ENCODE measurements at places on chromosomes 12 and 14.

DNA sequence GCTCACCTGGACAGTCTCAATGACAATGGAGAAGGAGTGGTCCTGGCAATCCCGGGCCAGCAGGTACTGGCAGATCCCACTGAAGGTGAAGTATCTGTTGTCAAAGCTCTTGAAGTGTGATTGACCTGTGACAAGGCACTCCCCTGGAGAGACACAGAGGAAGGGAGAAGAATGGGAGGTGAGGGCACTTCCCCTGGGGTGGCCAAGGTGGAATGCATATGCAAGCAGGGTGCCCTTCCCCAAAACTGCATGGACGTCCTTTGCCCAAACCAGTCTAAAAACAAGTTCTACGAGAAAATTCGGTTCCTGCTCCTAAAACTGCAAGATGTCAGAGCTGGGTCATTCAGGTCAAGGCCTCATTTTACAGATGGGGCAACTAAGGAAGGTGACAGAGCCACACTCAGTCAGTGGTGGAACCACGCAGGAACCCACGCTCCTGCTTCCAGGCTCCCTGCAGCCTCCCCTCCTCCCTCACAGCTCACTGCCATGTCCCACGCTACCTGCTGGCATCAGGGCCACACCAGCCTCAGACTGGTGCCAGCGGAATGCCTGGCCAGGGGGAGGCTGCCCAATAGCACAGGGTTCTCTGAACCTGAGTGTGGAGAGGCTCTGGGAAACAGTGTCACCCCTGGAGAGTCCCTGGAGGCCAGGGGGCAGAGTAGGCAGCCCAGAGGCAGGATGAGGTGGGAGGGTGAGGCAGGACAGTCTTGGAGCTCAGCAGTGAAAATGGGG, 59.2 kb downstream of the VWF start:
- no peak for DNase-seq

DNA sequence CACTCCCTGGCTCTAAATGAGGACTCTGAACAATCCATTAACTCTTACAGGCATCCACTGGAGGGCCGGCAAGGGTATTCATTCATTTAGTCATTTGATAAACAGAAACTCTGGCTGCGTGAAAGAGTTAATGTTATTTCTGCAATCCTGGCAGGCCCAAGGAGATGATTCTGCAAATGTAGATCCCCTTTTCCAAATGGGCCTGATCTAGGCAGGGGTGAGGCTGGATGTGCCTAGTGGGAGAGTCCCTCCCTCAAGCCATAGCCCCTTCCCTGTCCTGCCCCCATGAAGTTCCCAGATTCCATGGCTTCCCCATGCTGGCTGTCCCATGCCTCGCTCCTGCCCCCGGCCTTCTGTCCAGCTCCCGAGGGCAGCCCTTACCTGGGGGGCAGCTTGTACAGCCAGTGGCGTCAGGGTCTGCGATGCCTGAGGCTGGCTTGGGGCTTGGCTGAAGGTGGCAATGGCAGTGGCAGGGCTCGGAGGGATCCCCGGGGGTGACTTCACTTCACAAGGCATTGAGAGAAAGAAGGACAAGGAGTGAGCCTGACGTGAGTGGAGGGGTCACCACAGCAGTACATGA, 18.4 kb downstream of the POU6F1 start:
- no peak for DNase-seq

DNA sequence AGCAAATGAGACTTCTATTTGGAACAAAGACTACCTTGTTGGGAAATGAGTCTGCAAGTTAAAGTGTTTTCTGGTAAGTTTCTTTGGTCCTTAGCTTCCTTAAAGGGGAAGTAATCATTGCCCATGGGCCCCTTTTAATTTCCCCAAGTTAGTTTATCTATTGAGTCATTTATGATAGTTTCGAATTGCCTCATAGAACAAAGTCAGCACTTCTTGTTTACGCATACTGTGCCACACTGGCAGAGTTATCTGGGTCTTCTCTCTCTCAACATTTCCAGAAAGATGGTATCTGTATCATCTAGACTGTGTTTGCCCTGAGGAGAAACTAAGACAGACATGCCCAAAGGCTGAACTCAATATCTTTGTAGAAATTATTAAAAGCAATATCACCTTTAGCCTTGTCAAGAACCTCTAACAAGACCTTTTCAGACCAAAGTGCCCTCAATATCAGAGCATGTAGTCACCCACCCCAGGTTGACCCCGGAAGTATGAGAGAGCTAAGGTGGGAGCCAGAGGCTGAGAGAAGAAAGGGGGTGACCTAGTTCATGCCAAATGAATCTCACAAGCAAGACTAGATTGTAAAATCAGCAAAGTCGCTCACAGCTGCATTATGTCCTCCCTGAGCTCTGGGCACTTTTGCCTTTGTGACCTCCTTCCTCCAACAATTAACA, 40.0 kb downstream of the GPR65 start:
- no peak for DNase-seq

DNA sequence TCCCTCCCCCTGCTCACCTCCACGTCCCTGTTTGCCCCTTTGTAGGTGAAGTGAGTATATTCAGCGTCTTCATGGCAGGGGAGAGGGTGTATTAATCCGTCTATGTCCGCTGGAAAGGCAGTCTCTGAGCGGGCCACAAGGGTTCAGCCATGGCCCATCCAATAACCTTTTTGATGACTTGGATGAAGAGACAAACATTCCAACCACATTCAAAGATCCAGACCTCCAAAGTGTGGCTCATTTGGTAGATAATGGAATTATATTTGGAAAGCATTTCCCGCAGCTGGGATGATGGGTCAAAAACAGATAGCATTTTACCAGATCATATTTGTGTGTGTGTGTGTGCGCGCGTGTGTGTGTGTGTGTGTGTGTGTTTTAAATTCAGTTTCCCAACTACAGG, 345.9 kb downstream of the DPF3 start:
- no peak for DNase-seq

DNA sequence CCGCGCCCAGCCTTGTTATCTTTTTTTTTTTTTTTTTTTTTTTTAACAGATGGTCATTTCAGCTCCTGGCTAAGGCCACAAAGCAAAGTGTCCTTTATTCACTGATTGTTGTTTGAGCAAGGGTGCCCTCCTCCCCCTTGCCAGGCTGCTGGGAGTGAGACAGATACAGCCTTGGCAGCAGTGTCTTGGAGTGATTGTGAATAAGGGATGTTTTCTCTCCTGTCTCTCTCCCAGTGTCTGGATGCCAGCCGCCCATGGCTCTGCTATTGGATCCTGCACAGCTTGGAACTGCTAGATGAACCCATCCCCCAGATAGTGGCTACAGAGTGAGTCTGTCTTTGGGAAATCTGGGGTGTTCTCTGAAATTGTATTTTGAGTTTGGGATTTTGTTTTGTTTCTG, 28.7 kb downstream of the FNTB start:
- no peak for DNase-seq

GRCh38 chr14:70718383-70719118, 76.8 kb downstream of the TTC9 start:
- DNase-seq = no peak

DNA sequence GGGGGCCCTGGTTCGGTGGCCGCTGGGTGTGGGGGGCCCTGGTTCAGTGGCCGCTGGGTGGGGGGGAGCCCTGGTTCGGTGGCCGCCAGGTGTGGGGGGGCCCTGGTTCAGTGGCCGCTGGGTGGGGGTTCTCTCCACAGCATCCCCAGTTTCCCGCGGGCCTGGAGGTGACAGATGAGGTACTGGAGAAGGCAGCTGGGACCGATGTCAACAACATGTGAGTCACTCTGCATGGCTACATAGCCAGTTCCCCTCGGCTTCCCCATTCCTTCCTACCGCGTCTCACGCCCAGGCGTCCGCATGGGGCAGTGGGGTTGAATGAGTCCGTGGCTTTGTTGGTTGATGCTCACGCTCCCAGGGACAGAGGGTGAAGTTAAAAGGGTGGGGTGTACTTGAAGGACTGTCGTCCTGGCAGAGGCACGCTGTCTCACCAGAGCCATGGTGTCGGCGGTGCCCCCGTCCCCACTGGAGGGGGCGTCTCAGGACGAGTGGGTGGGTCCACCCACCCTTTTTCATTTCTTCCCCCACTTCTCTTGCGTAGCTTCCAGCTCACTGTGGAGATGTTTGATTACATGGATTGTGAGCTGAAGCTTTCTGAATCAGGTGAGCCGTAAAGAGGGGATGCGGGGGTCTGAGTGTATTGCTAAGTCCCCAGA, 15.6 kb downstream of the HIP1R start:
- no peak for DNase-seq

GRCh38 chr12:132619386-132620112, 973 bp downstream of the P2RX2 start:
- no peak for DNase-seq

GRCh38 chr12:122021193-122021821, 377 bp upstream of the BCL7A start:
- DNase-seq = peak; percentile 31

GRCh38 chr12:105775343-105775742, 363.4 kb downstream of the NUAK1 start:
- no peak for DNase-seq

DNA sequence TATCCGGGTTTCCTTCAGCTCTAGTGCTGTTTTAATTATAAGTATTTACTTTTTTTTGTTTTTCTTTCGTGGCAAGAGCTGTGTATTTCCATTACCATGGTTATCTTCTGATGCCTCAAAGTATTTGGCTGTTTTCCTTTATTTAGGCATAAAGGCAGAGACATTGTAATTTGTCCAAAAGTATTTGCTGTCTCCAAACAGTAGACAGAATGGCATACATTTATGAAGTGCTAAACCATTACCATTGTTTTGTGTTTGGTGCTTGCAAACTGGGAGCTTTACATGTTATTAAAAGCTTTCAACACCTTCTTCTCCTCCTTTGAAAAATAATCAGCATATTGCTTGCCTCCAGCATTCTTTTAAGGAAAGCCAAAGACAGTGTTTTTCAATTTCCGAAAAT, 46.3 kb downstream of the FLRT2 start:
- no peak for DNase-seq

DNA sequence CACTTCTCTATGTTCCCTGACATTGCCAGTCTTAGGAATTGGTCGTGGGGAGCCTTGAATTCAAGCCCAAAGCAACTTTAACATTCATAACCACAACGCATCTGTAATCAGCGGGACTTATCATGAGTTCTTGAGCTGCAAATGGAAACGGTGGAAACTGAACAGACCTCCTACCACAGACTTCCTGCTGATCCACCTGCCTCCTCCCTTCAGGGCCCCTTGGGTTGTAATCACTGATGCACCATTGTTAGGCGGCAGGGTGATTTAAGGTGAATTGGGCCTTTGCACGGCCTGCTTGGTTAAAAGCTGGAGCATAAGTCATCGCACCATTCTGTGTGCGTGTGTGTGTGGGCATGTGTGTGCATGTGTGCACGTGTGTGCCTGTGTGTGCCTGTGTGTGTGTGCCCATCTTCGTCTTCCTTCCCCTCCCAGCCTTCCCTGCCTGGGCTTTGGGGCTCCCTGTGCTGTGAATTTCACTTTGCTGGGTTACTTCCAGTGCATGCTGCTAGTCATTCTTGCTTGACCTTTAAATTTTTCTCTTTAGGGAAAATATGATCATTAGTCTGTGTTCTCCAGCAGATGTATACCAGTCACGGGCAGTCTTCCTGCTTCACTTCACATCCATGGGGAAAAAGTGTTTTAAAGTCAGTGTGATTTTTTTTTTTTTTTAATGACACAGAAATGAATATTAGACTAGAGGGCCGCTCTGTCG, 29.1 kb downstream of the CHST11 start:
- no peak for DNase-seq

DNA sequence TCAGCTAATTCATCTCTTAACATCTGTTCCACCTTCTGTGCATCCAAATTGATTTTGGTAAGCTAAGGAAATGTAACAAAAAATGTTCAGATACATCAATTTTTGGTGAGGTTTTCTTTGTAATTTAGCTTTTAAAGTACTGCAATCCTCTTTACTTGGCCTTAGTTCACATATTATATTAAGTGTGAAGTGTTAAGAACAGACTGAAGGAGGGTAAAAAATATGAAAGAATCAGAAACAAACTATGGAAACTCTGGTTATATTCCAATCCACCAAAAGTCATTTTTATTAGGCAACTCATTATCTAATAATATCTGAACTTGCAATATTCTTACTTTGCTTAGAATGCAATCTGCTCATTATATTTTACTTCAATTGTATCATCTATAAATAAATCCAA, 49.1 kb downstream of the CEP290 start:
- DNase-seq = no peak

DNA sequence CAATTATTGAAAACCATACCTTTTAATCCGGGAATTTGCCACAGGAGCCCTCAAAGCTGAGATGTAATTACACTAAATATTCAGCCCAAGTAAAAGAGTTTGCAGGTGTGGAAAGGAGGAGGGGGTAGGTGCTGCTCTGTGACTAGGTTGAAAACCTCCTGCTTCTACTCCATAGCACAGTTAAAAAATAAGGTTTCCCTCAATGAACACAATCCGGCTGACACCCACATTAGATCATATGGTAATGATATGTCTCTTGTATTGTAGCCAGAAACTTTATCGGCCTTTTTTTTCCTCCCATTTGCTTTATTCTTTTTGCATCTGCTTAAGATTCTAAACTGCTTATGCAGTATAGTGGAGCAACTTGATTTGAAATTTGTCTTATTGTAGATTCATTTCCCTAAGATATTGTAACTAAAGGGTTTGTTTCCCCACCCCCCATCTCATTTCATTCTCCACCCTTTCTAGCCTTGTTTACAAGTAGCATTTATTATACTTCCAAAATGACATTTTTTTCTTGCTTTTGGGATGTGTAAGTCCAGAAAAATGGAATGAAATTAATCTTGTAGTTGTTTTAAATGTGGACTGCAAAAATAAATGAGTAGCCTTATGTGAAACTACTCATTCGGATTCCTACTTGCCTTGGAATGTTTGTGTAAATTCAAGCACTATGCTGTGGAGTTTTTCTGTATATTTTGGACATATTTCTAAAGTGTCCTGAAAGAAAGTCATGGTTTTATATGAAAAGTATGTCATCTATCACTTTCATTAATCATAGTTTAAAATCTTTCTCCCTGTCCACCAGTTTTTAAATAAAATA, at the start of gene DCN:
Gene DCN, minus strand, starts transcription at position 182 of the 820 bp plus-strand sequence. CDS start 4,265 bp downstream, outside the sequence.
- no peak for DNase-seq

- DNase-seq = no peak
These were observed 320 bp upstream of the PRPF39 start for GRCh38 chr14:45083617-45083975.

GRCh38 chr12:105418821-105419291, 88.4 kb downstream of the C12orf75 start:
- DNase-seq = peak; percentile 92

- peak; percentile 62 for DNase-seq
These were observed 823 bp upstream of the TSPAN11 start for GRCh38 chr12:30925607-30926242.
